Aorta (tissue), 5 donors: ENCODE measurements at places on chromosomes 1 and 21.

DNA sequence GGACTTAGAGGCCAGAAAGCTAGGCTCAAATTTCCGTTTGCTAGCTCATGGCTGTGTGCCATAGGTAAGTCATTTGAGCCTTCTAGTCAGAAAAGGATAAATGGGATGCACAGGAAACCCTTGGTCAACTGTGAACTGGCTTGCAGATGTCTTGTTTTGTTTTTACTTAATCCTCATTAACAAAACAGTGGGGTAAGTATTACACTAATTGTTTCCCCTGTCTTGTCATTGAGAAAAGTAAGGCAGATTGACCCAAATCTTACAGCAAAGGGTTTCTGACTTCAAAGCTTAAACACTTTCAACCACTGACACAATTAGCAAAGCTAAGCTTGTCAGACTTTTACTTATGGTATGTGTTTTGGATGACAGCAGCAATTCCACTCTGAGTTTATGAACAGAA, 291.3 kb downstream of the NTNG1 start:
- no peaks in the 10 kb centered on the region for H3K36me3 ChIP-seq
- no peaks in the 10 kb centered on the region for H3K27me3 ChIP-seq
- H3K4me3 ChIP-seq = no peak overlapping the region
- no peak overlapping the region for H3K27ac ChIP-seq

DNA sequence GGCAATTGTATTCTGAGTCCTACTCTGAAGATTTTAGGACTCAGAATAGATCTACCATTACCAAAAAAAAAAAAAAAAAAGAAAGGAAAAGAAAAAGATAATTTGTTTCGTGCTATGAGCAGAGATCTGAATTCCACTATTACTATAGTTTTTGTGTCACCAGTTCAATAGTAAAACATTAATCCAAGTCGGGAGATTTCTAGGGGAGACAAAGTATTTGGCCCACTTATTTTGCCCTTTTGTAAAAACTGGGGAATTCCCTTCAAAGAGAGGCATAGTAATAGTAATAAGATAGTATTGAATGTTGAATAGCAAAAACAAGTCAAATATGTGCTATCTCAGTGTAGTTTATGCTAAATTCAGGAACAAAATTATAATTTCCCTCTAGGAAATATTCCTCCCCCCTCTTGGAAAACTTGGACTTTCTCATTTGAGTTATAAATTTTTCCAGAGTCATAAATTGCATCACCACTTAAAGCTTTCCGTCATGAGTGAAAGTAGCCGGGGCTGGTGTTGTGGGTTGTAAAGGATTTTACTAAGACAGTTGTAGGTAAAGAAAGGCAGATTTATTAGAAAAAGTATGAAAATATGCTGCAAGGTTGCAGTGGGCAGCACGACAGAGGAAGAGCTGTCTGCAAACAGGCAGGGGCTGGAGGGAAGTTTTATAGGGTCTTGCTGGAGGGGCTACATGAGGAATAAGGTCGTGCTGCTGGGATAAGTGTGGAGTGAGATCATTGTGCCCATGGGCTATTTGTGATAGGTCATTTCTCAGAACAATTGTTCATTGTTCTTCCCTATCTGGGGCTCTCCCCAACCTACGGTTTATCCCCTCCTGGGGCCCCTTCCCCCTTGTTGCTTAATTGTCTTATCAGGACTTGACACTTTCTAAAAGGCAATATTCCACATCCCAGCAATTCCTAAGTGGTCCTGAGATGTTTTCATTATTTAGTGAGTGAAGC, 1009.9 kb downstream of the PLA2G4A start:
- H3K36me3 ChIP-seq = no peaks in the 10 kb centered on the region
- no peak for DNase-seq
- H3K27me3 ChIP-seq = no peaks in the 10 kb centered on the region
- H3K27ac ChIP-seq = no peak overlapping the region
- H3K4me1 ChIP-seq = no peaks in the 10 kb centered on the region

- no peak for DNase-seq
- H3K4me3 ChIP-seq = no peak overlapping the region
- H3K36me3 ChIP-seq = no peaks in the 10 kb centered on the region
- no peaks in the 10 kb centered on the region for H3K27me3 ChIP-seq
- no peaks in the 10 kb centered on the region for H3K4me1 ChIP-seq
- H3K27ac ChIP-seq = no peak overlapping the region
Measured at GRCh38 chr1:169330927-169331326, 36.7 kb downstream of the NME7 start.

- no peaks in the 10 kb centered on the region for H3K27me3 ChIP-seq
- no peak overlapping the region for H3K27ac ChIP-seq
- H3K36me3 ChIP-seq = no peaks in the 10 kb centered on the region
- H3K4me1 ChIP-seq = no peaks in the 10 kb centered on the region
Measured at GRCh38 chr1:56833088-56833487, 13.9 kb upstream of the FYB2 start.
